NK-92 treated with Interleukin-12 subunit alpha and Interleukin-12 subunit beta, amount 100 ng/mL, for 24 hours (cell line): ENCODE measurements at places on chromosomes 1 and 21.

DNA sequence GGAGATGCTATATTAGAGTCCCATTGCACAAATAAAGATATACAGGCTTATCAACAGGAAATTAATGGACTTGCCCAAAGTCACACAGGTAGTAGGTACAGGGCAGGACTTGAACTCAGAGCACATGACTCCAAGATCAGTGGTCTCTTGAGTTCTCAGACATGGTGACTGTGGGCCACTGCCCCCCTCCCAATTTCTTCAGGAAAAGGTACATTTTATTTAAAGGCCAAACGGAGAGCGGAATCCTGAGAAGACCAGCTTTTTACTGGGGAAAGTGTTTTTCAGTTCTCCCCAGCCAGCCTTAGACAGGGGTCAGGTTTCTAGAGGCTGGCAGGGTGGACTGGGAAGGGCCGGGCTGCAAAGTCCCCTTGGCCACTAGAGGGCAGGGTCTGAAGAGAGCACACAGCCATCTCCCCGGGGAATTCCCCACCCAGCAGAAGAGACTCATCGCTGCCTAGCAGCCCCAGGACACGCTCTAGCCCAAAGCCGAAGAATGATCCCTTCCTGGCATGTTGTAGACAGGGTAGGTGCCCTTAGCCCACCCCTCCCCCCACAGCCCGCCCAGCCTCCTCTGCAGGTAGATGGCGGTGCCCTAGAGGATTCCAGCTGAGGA, 29.7 kb downstream of the ACP6 start:
- peak; percentile 69 for DNase-seq

GRCh38 chr1:8661185-8662110, 156.0 kb downstream of the RERE start:
- DNase-seq = no peak

- DNase-seq = peak; percentile 36
These were observed 12.6 kb downstream of the METTL13 start for GRCh38 chr1:171794085-171794484.

GRCh38 chr1:92184632-92185031, 33.1 kb upstream of the C1orf146 start:
- no peak for DNase-seq

- DNase-seq = no peak
These were observed 23.1 kb downstream of the CASZ1 start for GRCh38 chr1:10773376-10773775.

DNA sequence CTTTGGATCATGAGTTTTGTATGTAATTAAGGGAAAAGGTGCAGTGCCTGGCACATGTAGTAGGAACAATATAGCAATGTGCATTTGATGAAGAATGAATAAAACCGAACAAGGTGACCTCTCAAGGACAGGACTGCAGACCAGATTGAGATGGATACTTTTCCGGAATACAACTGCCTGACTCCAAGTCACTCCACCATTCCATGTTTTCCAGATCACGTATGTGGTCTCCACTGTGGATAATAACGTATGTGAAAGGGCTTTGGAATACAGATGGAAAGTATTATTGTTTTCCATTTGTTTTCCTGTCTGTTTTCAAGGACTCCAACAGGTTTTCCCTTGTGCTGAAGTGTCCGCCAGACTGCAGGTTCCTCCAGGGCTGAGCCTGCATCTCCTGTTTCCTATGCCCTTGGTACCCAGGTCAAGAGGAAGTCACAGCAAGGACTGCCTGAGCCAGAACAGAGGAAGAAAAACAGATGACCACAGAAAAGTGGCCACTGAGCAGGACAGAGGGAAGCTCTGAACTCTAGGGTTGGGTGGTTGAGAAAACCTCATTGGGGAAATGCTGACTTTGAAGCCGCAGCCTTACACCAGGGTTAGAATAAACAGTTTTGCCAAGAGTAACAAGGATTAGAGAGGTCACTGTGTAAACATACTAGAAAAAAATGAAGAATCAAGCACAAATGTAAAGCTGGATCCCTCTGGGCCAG, 4.0 kb downstream of the CFAP45 start:
- DNase-seq = no peak

- DNase-seq = peak; percentile 18
These were observed 6.7 kb downstream of the ZNF648 start for GRCh38 chr1:182054698-182055326.

- DNase-seq = no peak
These were observed 6.1 kb upstream of the NTPCR start for GRCh38 chr1:232944347-232944746.

GRCh38 chr1:228434689-228435088, 18.0 kb upstream of the TRIM17 start:
- no peak for DNase-seq

DNA sequence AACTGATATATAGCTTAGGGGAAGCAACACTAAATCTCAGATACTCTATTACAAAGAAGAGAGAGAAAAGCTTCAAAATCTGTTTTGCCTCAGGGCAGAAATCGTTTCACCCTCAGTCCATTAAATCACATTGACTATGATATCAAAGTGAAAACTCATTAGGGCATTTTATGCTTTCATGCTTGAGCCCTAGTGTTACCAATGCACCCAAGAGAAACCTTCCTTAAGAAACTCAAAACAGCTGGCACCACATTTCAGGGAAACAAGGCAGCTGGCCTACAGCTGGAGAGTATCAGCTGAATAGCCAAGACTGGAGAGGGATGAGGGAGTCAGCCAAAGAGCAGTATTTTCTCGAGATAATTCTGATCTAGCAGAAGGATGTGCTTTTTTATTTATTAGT, 14.9 kb downstream of the COLGALT2 start:
- DNase-seq = no peak

GRCh38 chr1:226813671-226814591, 56.5 kb upstream of the PSEN2 start:
- no peak for DNase-seq

DNA sequence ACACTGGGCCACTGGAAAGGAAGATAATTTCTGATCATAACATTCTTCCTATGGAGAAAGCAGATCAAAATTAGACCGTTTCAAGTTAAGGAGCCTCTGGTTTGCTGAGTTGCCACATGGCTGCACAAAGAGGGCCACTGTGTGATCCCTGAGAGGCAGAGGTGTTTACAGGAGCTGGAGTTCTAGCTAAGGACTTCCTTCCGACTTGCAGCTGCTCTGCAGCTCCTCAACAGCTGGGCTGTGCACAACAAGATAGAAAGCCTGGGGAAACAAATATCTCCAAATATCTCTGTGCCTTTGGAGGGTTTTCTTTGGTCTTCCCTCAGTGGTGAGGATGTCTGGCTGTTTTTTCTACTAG, 26.8 kb downstream of the GADD45A start:
- no peak for DNase-seq

DNA sequence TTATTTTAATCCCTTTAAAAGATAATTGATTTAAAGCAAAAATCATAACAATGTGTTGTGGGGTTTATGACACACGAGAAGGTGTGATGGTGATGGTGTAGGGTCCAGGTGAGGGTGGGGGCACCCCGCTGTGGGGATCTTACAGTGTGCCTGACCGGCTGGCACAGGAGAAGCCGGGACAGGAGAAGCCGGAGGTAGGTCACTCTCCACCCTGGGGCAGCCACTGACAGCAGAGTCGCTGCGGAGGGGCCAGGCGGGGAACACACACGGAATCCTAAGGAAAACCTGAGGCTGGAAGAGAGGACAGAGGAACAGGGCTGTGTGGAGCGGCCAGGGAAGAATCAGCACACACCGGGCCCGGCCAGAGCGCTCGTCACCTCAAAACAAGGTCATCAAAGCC, 4.3 kb upstream of the LRRC3 start:
- DNase-seq = no peak

- peak; percentile 5 for DNase-seq
These were observed 127.2 kb downstream of the IGSF21 start for GRCh38 chr1:18234790-18235242.

DNA sequence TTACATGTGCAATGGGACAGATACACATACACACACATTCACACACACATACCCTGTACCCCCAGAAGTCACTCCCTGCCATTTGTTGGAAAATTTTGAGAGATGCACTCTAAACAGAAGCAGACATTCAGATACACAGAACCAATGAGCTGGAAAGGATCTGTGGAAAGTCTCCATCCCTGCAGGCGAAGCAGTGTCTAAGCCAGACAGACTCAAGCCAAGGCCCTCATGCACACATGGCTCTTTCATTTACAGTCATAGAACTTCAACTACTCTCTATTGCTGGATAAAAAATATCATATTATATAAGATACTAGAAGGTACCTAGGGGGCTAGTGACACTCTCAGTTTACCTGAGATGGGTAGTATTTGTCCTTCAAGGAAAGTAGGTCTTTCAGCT, 7.3 kb upstream of the SEC16B start:
- no peak for DNase-seq

- DNase-seq = no peak
These were observed 11.6 kb upstream of the RD3 start for GRCh38 chr1:211503542-211503941.

- DNase-seq = no peak
These were observed 13.5 kb upstream of the IKBKE start for GRCh38 chr1:206456577-206457370.

DNA sequence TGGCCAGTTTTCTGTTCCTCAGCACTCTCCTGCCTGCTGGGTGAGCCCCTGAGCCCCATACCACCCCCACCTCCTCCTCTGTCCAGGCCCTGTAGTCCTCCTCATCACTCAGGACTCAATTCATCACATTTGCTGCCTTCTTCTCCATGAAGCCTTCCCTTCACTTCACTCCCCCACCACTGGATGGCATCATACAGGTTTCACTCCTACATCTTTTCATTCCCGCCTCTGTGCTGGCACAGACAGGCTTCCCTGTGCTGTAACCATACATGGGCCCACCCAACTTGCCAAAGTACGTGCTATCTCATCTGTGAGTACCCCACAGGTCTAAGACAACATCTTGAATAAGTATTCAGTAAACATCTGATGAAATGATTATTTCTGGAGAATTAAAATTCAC, 56.9 kb downstream of the SLC45A1 start:
- no peak for DNase-seq

- DNase-seq = no peak
These were observed 44.8 kb downstream of the GRHL3 start for GRCh38 chr1:24363994-24364393.

GRCh38 chr1:97489834-97490233, 431.0 kb downstream of the DPYD start:
- peak; percentile 17 for DNase-seq

- DNase-seq = no peak
These were observed 8.9 kb downstream of the OR10T2 start for GRCh38 chr1:158390331-158390730.

DNA sequence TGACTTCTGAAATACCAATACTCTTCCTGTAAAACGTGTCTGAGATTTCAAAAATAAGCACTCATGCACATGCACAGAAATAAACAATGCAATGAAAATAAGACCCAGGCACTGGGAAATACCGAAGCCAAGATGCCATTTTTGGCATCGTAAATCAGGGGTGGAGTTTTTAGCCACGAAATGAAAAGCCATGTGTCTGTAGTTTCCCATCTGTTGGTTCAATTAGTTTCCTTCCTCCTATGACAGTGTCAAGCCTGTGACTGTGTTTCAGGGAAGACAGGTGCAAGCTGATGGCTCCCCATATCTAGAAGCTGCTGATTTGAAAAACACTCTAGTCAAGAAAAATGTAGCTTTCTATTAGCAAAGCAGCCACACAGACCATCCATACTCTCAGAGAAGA, 480.4 kb upstream of the CAMK1G start:
- no peak for DNase-seq

GRCh38 chr1:227765261-227766014, 30.2 kb downstream of the SNAP47 start:
- DNase-seq = peak; percentile 63

- DNase-seq = no peak
These were observed 29.6 kb downstream of the DEGS1 start for GRCh38 chr1:224212618-224213061.

GRCh38 chr21:17911628-17912027, 92.5 kb upstream of the C21orf91 start:
- DNase-seq = no peak

- no peak for DNase-seq
These were observed 80.9 kb downstream of the SLC66A1 start for GRCh38 chr1:19393046-19393445.

DNA sequence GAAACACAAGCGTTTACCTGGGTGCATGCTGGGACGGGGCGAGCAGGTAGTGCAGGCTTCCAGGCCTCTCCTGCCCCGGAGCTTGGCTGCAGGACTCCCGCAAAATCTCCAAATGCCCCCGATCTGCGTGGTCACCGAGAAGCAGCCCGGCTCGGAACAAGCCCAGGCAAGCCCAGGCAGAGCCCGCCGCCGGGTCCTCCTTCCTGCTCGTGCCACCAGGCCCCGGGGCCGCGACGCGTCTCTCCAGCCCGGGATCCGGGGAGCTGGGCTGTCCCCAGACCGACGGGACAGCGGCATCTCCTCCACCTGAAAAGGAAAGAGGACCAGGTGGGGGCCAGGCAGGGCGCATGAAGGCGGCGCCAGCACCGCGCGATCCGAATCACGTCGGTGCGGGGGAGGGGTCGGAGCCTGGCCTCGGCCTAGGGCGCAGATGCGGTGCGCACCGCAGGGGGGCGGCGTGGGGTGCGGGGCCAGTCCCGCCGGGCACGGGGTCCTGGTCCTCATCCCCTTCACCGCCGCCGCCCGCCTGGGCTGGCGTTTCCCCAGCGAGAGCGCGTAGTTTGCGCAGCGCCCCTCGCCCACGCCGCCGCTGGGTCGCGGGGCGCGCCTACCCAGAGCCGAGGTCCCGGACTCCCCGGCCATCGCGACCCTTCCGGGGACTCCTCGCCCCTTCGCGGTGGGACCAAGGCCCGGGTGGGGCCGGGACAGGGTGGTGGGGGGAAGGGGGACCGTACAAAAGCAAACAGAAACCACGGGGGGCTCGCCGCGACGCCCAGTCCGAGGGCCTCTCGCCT, 52.4 kb upstream of the H6PD start:
- no peak for DNase-seq

- no peak for DNase-seq
These were observed 111.1 kb downstream of the GLUL start for GRCh38 chr1:182280504-182280900.

GRCh38 chr1:217435204-217435603, 195.7 kb downstream of the GPATCH2 start:
- DNase-seq = no peak

DNA sequence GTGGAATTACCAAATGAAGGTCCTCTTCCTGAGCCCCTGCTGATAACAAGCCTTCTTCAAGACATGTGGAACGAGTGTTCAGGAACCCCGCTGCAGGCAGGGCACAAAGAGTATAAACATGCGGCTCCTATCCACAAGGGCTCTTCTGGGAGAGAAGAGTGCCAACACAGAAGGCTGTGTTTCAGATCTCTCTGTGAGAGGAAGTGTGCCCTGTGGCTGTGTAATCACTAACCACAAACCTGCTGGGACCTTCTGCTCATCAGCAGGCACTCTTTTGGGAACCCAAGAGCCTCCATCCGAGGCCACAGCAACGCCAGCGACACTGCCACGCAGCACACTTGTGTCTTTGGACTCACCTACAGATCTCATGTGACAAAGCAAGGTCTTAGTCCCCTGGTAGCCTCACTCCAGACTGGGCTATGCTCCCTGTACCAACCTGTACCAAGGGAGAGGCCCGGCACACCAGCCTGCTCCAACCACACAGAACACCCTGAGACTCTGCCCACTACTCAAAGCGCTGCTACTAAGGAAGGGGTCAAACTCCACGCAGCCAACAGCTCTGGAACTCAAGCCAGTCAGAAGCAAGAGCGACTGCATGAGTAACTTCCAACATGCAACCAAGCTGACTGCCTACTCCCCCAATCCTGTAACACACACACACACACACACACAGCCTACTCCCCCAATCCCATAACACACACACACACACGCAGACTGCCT, 7.8 kb downstream of the PTTG1IP start:
- no peak for DNase-seq
